Frontal cortex (tissue), 4 donors: ENCODE measurements at places on chromosomes 16 and 17. TPM values are rescaled to one million over a fixed set of nuclear protein-coding genes. Genes with fewer than 3 reads are reported as not detected.

The MMP25 gene
- total RNA-seq = 0.41 TPM

The TMEM235 gene
- total RNA-seq = not detected

The RAB37 gene
- 0.82 TPM for total RNA-seq

The ZNF469 gene
- 0.41 TPM for total RNA-seq

The CXCL16 gene
- under 0.01 TPM for total RNA-seq

The OR3A3 gene
- not detected for total RNA-seq

The TEX14 gene
- total RNA-seq = under 0.01 TPM

The SERPINF2 gene
- total RNA-seq = not detected

- no peak for DNase-seq
Measured at GRCh38 chr16:52076801-52077201, 470.1 kb downstream of the TOX3 start.

GRCh38 chr17:83189044-83190003, 109.9 kb downstream of the METRNL start:
- no peak for DNase-seq

DNA sequence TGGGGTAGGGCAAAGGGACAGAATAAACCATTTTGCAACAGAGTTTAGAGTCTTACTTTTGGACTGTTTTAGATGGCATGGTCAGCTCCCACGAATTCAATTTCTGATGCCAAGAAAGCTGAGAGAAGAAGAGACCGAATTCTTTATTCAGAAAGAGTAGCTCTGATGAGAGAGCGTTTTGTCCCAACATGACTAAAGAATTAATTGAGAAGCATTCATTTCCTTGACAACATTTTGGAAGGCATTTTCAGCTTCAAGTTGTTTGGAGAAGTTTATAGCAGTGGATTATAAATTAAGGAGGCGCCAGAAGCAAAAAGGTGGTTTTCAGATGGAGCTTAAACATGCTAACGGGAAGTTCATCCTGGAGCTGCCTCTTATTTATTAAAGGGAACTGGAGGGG, 12.2 kb downstream of the GAN start:
- DNase-seq = no peak

DNA sequence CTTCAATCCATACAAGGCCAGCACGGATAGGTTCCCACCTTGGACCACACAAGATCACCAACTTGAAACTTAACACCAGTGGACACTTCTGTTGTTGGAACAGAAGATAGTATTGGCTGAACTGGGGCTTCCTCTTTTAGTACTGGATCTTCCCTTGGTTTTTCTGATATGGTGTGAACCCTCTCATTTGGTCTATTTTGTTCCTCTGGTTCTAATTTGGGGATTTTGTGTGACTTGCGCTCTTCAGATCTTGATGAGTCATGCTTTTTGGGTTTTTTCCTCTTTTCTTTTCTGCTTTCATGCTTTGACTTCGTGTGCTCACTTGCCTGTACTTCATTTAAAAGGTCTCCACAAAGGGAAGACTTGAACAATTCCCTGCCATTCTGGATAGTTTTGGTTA, 39.0 kb downstream of the SOST start:
- DNase-seq = no peak

DNA sequence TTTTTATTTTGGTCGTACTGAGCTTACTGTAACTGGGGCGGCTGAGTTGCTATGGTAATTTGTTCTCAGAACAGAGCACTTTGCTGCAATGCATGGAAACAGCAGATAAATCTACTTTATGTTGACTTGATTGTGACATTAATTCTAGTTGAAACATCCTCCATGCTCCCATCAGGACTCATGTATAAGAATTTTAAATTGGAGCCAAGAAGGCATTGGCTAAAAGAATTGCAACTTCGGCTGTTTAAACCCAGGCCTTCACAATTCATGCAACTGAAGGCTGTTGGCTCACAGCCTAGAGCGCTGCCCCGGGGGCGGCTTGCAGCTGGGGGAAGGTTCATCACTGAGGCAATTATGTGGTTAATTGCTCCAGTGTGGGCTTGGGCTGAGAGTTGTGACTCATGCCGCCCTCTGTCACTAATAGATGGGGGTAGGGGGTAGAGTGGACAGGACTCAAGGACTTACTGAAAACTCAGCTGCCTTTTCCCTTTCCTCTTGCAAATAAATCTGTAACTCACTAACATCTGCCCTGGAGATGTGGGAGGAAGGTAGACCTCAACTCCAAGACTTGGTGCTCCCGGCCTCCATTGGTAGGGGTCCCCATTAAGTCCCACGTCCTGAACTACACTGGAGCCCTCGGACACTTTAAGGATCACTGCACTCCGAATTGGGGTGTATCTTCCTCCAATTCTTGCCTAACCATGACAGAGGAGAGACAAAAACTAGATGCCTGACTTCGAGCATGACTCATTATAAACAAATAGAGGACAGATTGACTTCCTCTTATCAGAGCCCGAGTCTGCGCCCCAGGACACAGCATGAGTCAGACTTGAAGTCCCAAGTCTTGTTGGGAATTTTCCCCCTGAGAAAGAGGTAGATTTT, 37.5 kb downstream of the ERCC4 start:
- DNase-seq = no peak

- no peak for DNase-seq
Measured at GRCh38 chr16:24075931-24076716, 180.0 kb upstream of the CACNG3 start.

- no peak for DNase-seq
Measured at GRCh38 chr16:5584109-5584508, 486.5 kb upstream of the EEF2KMT start.
